AG04450 (cell line): ENCODE measurements at places on chromosomes 7 and 10.
A peak's percentile ranks its signal among the peaks of the same experiment; 100 is the strongest.

- no peak for DNase-seq
Measured at GRCh38 chr10:125201791-125202622, 41.6 kb upstream of the CTBP2 start.

- DNase-seq = no peak
Measured at GRCh38 chr10:88507826-88508453, 75.2 kb downstream of the RNLS start.

GRCh38 chr10:1968257-1969033 is 231.1 kb upstream of the ADARB2 start:
- no peak for DNase-seq

- no peak for DNase-seq
Measured at GRCh38 chr10:130750441-130750840, 561.1 kb downstream of the TCERG1L start.

- no peak for DNase-seq
Measured at GRCh38 chr7:93148144-93148543, at the start of gene SAMD9L. SAMD9L (minus strand) TSS chr7:93148385; CDS start chr7:93135971, 12,414 bp downstream.

DNA sequence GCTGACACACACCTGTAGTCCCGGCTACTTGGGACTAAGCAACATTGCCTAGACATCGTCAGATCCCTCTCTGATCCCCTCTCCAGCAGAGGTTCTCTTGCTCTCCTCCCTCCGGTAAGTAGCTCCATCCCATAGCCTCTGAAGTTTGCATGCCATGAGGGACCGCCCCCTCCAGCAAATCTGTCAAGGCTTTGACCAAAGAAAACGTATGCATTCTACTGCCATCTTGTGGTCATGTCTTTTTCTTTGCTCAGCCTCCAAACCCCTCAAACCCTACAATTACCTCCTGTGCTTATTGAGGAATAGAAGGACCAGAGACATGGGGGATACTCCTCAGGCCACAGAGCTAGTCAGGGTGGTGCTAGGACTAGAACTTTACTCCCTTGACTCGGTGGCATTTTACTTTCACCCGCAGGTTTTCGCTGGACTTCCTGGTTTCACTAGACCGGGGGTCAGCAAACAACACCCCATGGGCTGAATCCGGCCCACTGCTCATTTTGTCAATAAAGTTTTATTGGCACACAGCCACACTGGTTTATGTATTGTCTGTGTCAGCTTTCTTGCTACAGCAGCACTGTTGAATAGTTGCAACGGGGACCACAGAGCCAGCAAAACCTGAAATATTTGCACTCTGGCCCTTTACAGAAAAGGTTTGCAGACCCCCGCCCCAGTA is 202.6 kb upstream of the FOXK1 start:
- no peak for DNase-seq

DNA sequence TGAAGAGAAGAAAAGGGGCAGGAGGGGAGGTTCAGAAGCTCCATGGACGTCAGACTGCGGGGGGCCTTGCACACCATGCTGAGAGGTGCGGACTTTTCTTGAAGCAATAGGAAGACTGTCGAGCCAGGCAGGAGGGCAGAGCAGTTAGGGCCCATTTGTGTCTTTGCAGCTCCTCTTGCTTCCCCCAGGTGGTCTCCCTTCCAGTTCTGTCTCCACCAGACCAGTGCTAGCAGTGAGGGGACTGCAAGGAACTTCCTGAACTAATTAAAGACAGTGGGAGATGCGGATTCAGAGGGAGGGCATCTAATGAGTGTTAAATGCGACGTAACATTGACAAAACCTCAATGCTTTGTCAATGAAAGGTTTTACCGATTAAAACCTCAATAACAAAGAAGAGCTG is 225.4 kb downstream of the USP6NL start:
- DNase-seq = no peak

DNA sequence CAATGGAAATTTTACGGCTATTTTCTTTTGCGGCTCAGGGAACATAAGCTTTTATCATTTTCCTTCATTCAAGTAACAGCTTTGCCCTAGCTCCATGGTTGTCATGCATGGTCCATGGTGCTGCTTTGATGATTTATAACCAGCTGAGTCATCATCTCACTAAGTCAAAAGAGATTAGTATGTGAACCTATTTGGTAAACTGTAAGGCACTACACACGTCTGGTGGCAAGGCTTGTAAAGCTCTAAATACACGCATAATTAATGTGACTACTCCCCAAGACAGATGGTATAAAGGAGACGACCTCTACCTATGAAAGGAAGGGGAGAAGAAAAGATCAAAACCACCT is 340.2 kb downstream of the KCNMA1 start:
- no peak for DNase-seq

DNA sequence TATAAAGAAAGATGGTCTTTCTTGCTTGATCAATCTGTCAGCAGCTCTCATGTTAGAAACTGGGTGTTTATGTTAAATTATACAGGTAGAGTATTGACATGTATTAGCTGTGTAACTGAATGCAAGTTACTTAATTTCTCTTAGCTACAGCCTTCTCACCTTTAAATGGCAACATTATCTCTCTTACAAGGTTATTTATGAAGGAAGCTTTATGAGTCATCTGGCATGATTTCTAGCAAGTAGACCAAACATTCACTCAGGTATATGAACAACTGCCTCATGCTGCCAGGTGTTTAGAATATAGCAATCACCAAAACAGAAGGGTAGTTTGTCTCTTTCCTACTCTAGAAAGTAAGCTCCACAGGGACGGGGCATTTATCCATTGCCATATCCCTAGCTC is 8.5 kb downstream of the ARL4A start:
- DNase-seq = no peak

- no peak for DNase-seq
Measured at GRCh38 chr10:4758256-4758655, 67.8 kb upstream of the AKR1E2 start.

GRCh38 chr7:154973381-154973780 is 29.5 kb downstream of the PAXIP1 start:
- no peak for DNase-seq

DNA sequence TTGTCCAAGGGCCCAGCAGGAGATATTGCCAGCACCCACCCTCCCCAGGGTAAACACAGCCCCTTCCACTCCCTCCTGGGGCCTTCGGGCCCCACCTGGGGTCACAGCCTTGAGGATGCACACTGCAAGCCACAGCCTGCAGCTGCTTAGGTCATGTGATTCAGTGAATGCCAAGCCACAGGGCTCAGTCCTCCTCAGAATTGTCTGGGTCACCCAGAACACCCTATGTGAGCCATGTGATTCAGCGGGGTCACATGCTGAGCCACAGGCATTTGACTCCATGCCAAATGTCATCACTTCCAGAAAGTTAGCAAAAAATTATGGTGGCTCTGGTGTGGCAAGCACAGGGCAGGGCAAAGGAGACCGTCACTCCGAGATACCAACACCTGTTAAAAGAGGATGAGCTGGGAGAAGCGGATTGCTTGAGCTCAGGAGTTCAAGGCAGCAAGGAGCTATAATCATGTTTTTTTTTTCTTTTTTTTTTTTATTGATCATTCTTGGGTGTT is 17.2 kb upstream of the PSAP start:
- no peak for DNase-seq

DNA sequence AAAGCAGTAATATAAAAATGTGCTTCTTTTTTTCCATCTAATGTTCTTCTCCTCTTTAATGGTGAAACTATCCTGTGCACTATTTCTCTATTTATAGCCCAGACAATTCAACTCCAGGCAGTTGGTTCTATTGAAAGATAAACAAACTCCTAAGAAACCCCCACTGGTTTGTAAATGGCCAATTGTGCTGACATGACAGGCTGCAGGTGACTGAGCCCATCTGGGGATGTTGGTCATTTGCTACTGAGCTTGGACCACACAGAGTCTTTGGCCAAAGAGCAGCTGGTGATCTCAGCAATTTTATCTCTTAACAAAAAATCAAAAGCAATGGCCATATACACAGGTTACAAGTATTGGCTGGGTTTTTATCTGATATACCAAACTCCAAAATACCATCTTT is 631.8 kb upstream of the CELF2 start:
- DNase-seq = no peak

DNA sequence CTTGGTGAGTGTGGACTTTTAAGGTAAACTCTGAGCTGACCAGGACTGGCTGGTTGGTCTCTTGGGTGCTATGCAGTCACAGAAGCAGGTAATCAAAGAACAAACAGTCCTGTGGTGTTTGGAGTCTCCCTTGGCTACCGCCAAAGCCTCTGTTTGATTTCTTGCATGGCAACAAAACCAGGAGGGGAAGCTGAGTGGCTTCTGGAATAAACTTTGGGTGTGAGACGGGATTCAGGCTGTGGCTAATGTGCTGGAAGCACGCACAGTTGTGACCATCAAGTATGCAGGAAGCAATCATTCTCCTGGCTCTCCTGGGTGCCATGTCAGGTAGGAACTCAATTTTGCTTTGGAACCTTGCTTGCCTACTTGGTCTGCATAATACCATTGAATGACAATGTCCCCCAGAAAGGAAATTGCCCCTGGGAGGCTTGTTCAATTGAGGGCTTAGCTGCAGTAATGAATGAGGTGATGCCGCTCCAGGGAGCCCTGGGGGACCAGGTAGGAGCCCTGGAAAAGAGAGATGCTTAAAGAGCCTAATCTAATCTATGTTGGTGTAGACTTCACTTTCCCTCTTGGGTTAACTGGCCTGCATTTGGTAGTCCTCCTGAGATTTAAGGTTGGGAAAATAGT is at the start of gene CDHR3:
TSS of gene CDHR3 (plus strand) at position 227 of the 630 bp plus-strand sequence. CDS start at position 282, 55 bp downstream.
- DNase-seq = no peak

DNA sequence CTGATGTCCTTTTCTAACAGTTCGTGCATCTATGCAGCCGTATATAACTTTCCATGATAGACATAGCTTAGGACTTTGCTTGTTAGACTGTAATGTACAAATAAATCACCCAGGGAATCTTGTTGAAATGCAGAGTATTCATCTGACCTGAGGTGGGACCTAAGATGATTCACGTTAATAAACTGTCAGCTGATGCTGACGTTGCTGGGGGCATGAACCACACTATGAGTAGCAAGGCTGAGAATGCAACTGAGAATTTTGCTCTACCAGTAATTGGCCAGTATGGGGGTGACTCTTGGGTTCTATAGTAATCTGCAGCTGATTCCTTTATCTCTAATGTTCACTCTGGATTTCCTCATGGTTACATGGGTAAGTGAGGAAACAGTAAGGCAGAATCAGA is 130.1 kb upstream of the MALRD1 start:
- DNase-seq = peak; percentile 90

- DNase-seq = no peak
Measured at GRCh38 chr7:152340161-152340560, 95.6 kb downstream of the KMT2C start.

DNA sequence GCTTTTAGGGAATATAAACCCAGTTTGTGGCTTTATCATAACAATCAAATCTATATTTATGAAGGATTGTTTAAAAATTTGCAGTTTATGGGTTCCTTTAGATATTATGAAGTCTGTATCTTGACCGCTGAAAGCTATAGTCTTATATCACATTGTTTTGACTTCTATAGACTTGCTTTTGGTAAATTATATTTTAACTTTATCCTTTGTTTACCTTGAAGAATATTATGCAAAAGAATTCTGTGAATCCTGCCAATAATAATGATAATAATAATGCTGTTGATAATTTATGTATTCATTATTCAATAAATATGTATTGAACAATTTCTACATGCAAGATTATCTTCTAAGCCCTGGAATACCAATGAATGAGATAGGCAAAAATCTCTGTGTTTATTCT is 101.9 kb upstream of the MTPN start:
- no peak for DNase-seq

DNA sequence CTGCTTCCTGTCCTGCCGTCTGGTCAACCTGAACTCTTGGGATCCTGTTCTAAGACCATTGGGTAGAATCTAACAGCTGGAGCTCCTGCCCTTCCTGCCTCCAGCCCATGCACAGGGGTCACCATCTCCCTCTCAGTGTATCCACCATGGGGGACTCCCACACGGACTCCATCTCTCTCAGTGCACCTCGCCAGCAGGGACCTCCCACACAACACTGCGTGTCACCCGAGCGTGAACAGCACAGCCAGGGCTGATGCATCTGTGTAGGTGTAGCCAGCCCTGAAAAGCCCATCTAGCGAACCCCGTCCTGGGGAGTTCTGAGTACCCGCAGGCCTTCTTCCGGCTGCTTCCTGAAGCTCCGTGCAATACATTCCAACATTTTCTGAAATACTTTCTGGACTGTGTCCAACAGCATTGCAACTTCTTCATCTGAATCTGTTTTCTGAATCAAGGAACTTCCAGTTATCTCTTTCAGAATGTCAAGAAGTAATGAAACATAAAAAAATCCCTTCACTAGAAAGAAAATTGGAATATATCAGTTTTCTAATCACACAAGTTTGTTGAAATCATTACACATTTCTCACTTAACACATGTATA is 52.5 kb downstream of the NCAPG2 start:
- no peak for DNase-seq

- no peak for DNase-seq
Measured at GRCh38 chr7:47185839-47186238, 396.1 kb downstream of the TNS3 start.

DNA sequence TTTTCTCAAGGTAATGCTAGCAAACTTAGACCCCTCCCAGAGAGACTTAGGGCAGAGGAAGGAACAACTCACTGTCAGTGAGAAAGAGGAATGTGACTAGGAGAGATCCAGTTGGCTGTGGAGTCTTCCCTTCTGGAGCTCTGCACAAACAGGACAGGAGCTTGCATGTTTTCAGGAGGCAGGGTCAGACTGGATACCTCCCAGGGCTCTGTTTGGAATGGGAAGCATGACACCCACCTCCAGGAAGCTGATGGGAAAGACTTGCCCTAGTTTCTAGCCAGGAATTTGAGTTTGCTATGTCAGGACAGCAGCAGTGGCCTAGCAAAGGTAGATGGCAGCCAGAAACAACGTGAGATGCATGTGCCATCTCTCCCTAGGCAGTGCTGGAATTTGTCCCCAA is 40.6 kb downstream of the GHRHR start:
- DNase-seq = no peak

- DNase-seq = no peak
Measured at GRCh38 chr10:73819081-73819480, 7.7 kb upstream of the NDST2 start.

GRCh38 chr7:6379886-6380285 is 67.9 kb downstream of the DAGLB start:
- no peak for DNase-seq

DNA sequence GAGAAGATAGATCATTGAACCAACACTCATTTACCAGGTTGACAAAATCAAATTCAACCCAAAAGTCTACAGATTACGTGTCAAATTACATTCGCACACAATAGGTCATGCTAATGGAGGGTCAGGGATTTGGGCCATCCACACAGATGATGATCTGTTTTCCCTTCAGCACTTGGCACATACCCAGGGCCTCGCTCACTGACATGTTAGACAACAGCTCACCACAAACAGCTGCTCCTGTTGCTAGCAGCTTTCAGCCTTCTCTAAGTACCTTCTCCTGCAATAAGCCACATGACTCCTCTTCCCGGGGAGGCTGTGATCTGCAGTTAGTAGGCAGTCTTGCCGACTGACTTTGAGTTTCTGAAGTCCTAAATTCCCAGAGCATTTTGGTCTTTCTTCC is 18.4 kb downstream of the NKX2-3 start:
- peak; percentile 15 for DNase-seq

GRCh38 chr10:131738396-131738735 is 162.4 kb upstream of the PPP2R2D start:
- DNase-seq = no peak
